Fibroblast of skin of abdomen (primary cell): ENCODE measurements at places on chromosomes 4 and X.

DNA sequence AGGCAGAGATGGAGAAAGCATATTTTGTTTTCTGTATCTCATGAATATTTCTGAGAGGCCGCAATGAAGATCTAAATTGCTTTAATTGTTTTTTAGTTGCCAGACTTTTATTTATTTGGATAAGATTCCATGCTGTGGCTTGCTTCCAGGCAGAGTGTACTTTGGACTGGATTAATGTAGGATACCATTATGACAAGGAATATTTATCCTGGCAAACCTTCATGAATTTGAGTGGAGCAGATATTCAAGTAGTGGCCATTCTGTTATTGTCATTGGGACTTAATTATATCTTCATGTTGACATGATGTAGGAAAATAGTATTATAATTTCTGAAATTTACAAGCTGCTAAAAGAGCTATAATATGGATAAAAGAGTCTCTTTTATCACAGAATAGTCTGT lies 182.9 kb downstream of the C4orf33 start:
- no peak for DNase-seq

GRCh38 chr4:6362896-6363295 lies 93.2 kb downstream of the WFS1 start:
- peak; percentile 16 for DNase-seq

GRCh38 chr4:33780952-33781791 lies 2463.1 kb downstream of the ARAP2 start:
- peak; percentile 77 for DNase-seq

DNA sequence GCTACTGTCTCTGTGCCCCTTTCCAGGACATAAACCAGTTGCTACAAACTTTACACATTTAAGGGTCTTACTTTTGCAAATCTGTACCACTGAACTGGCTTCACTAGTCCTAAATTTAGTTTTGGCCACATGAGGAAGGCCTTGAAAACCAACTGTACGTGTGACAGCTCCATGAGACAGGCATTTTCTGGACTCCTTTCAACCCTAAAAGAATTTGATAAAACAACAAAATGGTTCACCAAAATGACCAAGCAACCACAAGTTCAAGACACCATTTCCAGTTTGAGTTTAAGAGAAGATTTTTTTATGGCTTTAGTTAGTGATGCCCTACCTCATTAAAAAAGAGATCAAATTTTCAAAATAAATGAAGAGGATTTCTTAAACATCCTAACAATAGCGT lies 246.4 kb downstream of the ZNF674 start:
- peak; percentile 35 for DNase-seq

- DNase-seq, result no peak
These were observed 6.2 kb downstream of the MBNL3 start for GRCh38 chrX:132482632-132483031.

GRCh38 chr4:92382128-92382527 lies 78.4 kb downstream of the GRID2 start:
- no peak for DNase-seq

- DNase-seq, result peak; percentile 33
These were observed 90.5 kb upstream of the ZNF827 start for GRCh38 chr4:146029147-146029546.

DNA sequence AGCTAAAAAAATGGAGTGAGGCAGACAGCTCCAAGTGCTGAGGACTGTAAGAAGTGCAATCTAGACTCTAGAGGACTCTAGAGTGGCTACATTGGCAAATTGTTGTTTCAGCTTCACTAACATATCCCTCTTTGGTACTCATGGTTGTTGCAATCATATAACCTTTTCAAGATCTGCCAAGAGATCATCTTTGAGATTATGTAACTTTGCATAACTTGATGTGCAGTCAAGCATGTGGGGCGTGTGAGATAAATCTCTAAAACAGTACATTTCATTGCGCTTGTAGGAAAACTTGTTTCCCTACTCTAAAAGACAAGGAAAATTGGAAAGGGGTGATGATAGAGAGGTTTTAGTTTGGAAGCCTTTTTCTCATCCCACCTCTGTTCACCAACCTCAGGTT lies 11.2 kb upstream of the BRS3 start:
- no peak for DNase-seq

DNA sequence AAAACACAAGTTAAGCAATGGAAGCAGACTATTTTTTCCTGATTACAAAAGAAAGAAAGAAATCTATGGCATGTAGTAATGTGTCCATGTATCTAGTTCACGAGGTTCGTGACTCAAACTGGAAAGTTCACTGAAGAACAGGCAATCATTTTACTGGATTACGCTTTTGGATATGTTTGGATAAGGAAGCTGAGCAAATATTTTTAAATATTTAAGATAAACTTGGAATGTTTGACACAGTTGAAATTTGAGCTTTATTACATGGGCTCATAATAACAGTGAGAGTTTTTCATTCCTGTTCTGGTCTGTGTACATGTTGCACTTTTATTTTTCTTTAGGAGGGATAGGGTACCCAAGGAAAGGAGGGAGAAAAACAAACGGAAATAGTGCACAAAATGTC lies 244.2 kb upstream of the GK2 start:
- DNase-seq, result peak; percentile 36

DNA sequence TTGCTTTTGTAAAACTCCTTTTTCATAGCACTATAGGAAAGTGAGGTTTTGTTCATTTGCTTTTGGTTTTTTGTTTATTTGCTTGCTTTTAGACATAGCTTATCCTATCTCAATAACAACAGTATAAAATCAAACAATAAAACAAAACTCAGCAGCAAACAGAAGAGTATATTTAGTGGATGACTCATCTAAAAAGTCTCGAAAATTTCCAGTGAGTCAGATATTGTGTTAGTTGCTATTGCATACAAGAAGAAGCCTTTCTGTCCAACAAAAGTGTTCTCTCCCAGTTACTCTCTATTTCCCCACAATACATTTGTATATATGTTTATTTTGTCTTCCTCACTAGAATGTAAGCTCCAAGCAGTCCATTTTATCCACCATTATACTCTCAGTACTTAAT lies 36.0 kb upstream of the NPNT start:
- peak; percentile 55 for DNase-seq

DNA sequence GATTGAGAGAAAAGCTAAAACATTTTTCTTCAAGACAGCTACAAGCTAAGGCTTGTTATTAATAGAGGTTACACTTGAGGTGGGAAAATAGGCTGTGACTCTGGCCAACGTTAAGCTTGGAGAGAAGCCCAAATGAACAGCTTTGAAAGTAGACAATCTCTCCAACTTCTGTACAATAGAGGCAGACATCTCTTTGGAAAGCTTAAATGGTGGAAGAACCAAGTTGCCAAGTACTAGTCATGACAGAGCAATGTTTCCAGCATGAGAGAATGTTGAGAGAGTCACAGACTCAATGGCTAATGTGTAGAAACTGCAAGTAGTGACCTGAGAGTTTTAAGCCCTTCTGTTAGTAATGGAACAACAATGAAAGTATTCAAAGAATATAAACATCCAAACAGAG lies 298.1 kb downstream of the INPP4B start:
- DNase-seq, result no peak

- DNase-seq, result no peak
These were observed 320.1 kb upstream of the VCX start for GRCh38 chrX:7522860-7523259.

DNA sequence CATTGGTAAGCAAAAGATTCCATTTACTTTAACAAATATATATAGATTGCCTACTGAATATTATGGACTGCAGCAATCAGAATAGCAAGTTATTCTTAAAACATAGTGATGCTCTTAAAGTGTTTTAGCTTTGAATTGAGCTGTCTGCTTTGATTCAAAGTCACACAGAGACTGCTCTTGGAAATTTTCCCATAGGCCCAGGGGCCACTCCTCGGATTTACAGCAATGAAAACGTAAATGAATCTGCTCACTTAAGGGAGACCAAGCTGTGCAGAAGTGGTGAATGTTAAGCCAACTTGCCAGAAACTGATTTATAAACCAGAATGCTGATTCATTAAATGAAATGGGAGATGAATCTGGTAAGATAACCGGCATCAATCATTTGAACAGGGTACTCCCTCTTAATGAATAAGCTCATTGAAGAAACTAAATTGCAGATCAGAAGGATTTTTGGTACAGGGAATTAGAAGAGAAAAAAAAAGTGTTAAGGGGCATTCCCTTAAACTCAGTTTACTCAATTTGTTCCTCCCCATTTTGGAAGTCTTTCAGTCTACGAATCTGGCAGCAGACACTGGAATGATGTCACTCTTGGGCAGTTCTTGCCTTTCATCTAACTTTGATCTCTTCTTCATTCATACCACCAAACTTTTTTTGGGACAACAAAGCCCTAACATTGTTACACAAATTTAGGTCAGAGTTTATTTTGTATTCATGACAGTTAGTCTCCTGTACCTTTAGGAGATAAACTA lies 363.3 kb upstream of the MAGEB2 start:
- DNase-seq, result no peak

DNA sequence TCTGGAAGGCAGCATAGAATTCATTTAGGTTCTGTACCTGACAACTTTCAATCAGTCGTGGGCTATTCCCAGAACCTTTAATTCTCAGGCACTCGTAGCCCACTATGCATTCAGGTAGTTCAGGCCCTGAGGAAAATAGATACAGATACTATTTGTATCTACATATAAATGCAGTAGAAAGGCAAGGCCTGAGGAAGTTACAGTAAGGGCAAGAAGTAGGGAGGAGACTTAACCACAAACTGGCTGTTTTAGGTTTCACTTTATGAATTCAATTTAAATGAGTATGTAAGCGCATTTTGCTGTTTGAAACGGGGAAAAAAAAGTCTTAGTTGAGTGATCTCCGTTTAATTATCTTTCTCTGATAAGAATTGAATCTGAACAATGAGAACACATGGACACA lies 529.4 kb upstream of the ATOH1 start:
- no peak for DNase-seq

GRCh38 chr4:174437324-174437723 lies 85.0 kb downstream of the HPGD start:
- peak; percentile 48 for DNase-seq

DNA sequence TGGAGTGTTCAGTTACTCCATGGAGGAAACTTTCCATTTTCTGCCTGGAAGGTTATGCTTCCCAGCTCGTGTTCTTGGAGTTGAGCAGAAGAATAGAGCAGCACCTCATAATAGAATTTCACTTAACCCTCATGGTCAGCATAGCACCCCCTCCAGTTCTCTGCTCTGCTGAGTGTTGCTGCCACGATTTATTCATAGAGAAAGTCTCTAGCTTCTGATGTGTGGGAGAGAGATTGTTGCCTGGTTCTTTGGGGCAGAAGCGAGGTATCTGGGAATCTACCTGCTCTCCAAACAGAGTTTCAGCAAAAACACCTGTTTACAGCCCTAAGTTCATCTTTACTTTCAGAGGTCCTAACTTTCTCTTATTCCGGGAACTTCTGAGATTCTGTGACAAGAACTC lies 3.9 kb upstream of the DTHD1 start:
- no peak for DNase-seq

- no peak for DNase-seq
These were observed 431 bp downstream of the C4orf50 start for GRCh38 chr4:6017800-6018199.

GRCh38 chr4:110742143-110742542 lies 119.3 kb upstream of the PITX2 start:
- peak; percentile 80 for DNase-seq

DNA sequence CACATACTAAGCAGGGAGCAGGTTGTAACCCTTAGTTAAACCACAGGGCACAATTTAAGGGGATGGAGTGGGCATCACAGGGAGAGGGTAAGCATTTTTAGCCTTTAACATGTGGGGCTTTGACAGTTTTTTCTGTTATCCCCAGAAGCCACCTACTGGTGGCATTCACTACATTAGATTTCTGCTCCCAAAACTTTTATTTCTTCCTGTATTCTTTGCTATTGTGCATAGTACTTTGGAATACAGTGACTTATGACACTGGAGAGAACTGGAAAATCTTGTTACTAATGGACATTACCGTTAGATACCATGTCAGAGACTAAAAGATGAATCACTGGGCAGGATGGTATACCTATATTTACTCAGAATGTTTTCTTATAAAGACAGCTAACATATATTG lies 7.3 kb downstream of the TRIM75 start:
- DNase-seq, result no peak

DNA sequence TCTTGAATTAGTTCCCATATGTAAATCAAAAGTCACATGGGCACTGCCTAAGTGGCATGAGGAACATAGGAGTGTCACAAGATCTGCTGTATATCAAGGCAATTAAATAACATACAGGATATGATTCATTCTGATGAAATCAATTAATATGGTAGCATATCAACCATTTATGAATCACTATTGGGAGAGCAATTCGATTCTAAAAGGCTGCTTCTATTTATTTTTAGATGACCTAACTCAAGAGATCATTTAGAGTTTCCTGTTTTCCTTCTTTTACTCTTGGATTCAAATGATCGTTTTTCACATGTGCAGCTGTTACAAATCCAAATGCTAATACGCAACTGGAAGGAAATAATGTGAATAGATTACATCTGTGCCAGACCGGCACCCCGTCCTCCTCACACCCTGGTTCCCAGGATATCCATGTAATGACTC lies 81.9 kb downstream of the HCCS start:
- peak; percentile 31 for DNase-seq

GRCh38 chr4:184653650-184654049 lies 4.1 kb downstream of the PRIMPOL start:
- DNase-seq, result peak; percentile 69

GRCh38 chr4:89113415-89113814 lies 2.1 kb downstream of the TIGD2 start:
- DNase-seq, result no peak

- no peak for DNase-seq
These were observed 161.1 kb downstream of the PHF8 start for GRCh38 chrX:53883196-53883595.

DNA sequence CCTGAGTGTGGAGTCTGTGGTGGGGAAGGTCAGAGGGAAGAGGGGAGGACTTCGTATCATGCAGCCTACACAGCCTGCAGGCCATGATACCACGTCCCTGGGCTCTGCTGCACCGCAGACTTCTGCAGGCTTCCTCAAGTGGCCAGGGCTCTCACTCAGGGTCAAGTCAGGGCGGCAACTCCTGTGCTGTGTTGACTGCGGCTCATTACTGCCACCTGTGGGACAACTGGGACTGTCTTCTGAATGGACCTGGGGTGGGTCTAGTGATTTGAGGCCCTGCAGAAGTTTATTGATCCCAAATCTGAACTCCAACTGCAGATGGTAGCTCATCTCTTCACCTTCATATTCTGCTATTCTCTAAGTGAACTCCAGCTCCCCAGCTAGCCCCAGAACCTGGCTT lies 167.1 kb downstream of the NSUN7 start:
- peak; percentile 16 for DNase-seq

DNA sequence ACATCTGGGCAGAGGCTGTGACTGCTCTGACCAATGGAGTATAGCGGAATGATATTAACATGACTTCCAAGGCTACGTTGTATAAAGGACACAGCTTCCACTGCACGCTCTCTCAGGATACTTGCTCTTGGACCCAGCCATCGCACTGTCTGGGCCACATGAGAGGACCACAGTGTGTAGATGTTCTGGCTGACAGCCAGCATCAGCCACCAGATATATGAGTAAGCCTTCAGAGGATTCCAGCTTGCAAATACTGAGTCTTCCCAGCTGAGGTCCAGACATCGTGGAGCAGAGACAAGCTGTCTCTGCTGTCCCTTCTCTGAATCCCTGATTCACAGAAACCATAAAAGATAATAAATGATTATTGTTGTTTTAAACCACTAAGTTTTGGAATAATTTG lies 146.8 kb upstream of the USP9X start:
- DNase-seq, result peak; percentile 68

- no peak for DNase-seq
These were observed 549.8 kb upstream of the PRKX start for GRCh38 chrX:4263030-4263803.

- DNase-seq, result no peak
These were observed 33.5 kb downstream of the SMS start for GRCh38 chrX:21974011-21974385.

GRCh38 chr4:24809376-24809775 lies 14.0 kb downstream of the SOD3 start:
- DNase-seq, result no peak
